Activated naive CD4-positive, alpha-beta T cell treated with anti-CD3 and anti-CD28 coated beads for 36 hours (primary cell): ENCODE measurements at places on chromosomes 2 and 18.

DNA sequence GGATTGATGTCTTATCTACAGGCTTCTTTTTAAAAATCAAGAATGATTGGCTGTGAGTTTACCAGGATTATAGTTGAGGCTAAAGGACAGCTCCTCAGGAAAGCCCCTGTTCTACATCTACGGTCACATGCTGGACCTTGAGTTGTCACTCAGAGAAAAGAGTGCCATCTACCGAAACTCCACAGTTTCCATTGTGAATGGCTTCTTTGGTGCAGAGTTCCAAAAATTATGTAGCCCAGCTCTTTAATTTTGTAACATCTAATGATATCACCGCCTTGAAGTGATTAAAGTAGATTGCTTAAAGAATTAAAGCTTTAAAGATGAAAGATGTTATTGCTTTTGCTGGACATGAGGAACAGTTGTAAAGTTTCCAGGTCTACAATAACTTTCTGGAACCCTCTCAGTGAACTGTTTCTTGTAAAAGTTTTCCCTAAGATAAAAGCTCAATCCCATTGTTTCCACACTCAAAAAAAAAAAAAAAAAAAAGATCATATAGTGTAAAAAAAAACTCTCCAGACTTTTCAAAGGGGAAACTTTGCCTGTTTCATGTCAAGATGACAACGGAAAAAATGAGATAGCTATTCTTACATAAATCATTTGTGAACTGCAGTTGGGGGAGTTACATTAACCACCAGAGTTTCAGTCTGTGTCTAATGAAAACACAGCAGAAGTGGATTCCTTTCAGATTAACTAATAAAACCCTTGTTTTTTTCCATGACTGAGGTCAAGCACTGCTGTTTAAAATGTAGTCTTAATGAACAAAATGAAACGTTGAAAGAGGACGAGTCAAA lies 4.3 kb downstream of the COL3A1 start:
- DNase-seq: peak; percentile 6

DNA sequence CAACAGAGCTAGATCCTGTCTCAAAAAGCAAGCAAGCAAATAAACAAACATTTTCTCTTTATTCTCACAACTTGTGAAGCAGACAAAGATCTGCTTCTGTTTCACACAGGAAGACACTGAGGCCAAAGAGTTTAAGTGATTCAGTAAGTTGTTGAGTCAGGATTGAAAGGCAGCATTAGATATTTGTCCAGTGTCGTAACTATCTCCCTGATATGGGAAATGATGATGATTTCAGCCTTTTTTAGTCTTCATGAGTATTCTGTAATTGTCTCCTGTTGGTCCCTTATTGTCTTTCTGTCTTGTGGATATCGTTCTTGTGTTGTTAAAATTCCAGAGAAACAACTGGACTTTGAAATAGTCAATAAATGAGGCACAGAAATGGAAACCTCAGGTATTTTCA lies 59.6 kb downstream of the GATA6 start:
- no peak for DNase-seq

GRCh38 chr2:239621611-239622010 lies 220.8 kb upstream of the HDAC4 start:
- DNase-seq: no peak

GRCh38 chr2:211159972-211160371 lies 603.6 kb downstream of the CPS1 start:
- no peak for DNase-seq

- DNase-seq: no peak
These were observed 54.8 kb upstream of the HDAC4 start for GRCh38 chr2:239455436-239456203.

GRCh38 chr2:137535897-137536296 lies 428.4 kb upstream of the HNMT start:
- DNase-seq: no peak

DNA sequence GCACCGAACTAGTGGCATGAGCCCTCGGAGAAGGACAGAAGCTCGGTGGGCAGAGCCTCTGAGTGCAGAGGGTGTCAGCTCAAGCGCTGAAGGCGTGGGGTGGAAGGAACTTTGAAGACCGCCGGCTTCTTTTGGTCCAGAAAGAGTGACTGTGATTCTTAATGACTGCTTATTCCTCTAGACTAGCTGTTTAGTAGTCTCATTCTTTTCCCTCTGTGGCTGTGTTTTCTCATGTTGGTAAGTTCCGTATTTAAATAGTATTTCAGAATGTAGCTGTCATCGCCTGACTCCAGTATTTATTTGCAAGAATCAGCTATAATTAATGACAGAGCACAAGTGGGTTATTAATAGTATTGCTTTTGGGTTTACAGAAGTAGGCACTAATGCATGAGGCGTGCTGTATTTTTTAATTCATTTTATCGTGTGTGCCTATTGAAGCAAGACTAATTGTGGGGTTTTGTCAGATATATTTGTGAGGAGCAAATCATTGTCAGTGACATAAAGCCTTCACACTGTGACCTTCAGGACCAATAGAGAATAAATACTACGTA lies 80.8 kb upstream of the NFATC1 start:
- no peak for DNase-seq

- no peak for DNase-seq
These were observed 322.3 kb downstream of the KCNS3 start for GRCh38 chr2:18200771-18201170.

GRCh38 chr2:178450524-178450773 lies 526 bp downstream of the PRKRA start:
- peak; percentile 86 for DNase-seq

GRCh38 chr2:103961862-103962261 lies 892.1 kb upstream of the POU3F3 start:
- no peak for DNase-seq
